ENCODE measurements at places on chromosomes 12 and 14.

DNA sequence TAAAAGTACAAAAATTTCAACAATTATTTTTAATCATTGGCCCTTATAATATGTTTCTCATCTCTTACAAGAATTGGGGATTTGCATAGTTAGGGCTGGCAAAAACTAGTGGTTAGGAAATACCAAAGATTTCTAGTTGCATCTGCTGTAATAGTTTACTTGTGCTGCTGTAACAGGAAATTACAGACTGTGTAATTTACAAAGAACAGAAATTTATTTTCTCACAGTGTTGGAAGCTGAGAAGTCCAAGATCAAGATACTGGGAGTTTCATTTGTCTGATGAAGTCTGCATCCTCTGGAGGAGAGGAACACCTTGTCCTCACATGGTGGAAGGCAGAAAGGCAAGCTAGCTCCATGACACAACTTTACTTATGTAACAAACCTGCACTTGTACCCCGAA lies 157.0 kb downstream of the FLRT2 start:
- no peak for DNase-seq

DNA sequence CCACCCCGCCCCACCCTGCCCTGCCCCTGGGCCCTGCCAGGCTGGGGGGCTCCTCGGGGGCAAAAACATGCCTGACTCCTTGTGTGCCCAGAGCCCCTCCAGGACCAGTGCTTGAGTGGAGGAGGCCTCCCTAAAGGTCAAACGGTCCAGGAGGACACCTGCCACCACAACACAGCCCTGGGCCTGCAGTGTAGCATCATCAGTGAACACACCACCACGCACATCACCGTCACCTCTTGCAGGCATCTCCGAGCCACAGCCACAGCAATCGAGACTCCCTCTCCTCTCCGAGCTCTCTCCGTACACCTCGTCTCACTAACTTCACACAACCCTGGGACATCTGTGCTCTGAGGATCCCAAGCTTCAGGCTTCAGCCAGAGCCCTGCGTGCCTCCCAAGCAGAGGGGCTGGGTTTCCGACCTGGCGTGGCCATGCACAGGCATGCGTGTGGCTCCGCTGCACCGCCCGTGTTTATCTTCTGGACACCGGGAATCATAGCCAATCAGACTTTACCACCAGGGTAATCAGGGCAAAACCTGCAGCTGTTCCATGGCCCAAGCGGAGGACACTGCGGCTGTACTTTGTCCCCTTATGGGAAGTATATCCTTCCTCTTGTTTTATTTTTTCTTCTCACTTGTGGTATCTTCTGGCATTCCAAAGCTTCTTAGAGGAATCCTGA lies 6.2 kb upstream of the DIO3 start:
- no peak for DNase-seq

DNA sequence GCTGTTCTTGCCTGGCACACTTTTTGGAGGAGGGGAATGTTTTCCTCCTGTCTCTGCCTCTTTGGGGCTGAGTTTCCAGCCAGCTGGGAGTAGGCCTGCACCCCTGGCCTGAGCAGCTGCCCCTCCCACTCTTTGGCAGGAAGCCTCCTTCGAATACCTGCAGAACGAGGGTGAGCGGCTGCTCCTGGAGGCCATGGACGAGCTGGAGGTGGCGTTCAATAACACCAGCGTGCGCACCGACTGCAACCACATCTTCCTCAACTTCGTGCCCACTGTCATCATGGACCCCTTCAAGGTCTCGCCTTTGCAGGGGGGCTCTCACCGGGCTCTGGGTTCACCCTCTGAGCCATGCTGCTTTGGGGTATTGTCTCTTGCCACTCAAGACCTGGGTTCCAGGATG lies 69.4 kb downstream of the FOXN4 start:
- no peak for DNase-seq

GRCh38 chr12:39617887-39618286 lies 1.7 kb downstream of the ABCD2 start:
- DNase-seq: no peak

DNA sequence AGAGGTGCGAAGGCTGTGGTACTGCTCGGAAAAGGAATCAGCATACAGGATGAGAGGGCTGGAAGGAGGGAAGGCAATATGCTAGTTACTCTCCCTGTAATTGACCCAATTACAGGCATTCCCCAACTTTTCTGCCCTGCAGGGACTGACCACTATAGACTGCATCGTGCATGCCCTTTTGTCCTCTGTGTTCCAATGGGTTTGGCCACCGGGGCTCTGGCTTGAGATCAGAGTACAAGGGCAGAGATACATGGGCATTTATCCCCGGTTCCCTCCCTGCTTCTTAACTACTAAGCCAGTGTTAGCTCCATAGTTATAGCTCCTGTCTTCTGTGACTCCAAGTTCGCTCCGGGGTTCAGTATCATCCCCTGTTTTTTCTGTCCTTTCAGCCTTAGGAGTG lies 59.7 kb downstream of the GTF2A1 start:
- no peak for DNase-seq

GRCh38 chr12:68435816-68436215 lies 103.7 kb upstream of the MDM1 start:
- DNase-seq: no peak

GRCh38 chr14:74934041-74934440 lies 11.0 kb upstream of the RPS6KL1 start:
- DNase-seq: no peak

DNA sequence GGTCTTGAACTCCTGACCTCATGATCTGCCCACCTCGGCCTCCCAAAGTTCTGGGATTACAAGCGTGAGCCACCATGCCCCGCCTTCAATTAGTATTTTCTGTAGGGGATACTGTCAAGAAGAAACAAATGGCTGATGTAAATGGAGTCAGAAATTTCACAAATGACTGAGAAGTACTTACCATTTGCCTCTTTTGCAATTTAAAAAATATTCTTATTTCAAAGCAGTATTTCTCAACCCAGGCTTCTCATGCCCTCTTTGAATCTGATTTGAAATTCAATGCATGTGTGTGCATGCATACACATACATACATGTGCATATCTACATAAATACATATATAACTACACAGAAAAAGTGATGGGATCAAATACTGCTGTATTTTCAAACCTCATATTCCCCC lies 4.4 kb downstream of the PSMA6 start:
- no peak for DNase-seq

- no peak for DNase-seq
Observed at GRCh38 chr12:105721891-105722290, 391.4 kb downstream of the C12orf75 start.

GRCh38 chr14:32453857-32454810 lies 125.0 kb downstream of the AKAP6 start:
- no peak for DNase-seq

DNA sequence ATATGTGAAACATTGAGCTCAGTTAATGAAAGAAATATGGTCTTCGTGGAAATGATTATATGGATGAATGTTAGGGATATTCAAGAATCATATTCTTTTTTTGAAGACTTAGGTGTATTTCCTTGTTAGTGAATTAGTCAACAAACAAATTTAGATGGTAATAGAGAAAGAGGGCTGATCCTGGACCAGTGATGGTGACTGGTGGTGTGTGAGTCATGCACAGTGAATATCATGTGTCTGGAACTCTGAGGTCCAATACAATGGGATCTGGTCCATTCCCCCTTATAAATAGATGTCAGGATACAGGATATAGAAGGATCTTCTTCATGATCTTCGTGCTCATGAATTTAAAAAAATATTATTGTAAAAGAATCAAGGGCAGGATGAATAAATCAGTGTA lies 64.4 kb upstream of the RTL1 start:
- no peak for DNase-seq
